ENCODE measurements at places on chromosomes 5 and 9.

- no peak for DNase-seq
Observed at GRCh38 chr9:93509084-93509483, 55.7 kb upstream of the FAM120AOS start.

- DNase-seq, result no peak
Observed at GRCh38 chr9:136059851-136060670, 35.0 kb downstream of the NACC2 start.

DNA sequence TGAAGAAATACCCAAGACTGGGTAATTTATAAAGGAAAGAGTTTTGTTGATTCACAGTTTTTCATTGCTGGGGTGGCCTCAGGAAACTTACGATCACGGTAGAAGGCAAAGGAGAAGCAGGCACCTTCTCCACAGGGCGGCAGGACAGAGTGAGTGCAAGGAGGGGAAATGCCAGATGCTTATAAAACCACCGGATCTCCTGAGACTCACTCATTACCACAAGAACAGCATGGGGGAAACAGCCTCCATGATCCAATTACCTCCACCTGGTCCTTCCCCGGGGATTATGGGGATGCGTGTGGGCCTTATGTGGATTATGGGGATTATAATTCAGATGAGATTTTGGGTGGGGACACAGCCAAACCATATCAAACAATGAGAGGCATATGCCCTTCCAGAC, 18.5 kb upstream of the RORB start:
- DNase-seq, result no peak

DNA sequence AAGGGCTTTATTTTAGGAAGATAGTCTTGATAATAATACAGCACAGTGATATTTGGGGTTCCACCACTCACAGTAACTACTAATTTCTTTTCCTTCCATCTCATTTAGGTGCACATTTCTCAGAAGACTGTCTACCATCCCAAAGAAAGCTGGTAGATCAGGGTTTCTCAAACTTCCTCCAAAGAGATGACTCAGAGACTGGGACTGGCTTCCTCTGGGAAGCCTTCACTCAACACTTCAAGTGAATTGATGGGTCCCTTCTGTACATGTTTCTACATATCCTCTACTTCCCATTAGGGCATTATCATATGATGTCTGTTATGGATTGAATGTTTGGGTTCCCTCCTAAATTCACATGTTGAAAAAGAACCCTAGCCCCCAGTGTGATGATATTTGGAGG, 138.5 kb downstream of the SPOCK1 start:
- no peak for DNase-seq

DNA sequence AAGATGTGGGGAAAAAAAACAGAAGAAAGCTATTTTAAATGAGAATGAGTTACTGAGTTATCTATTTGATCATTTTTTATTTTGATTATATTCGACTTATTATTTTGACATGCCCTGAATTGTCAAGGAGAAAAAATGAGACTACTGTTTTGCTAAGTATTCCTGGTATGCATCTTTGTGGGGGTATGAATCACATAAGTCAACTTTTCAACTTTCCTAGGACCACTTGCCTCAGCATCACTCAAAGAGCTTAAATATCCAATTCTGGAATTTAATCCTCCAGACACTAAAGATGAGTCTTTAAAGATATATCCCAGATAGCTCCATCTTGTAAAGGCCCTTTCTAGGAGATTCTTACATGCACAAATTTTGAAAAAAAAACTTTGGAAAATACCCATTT, 17.4 kb upstream of the SPDL1 start:
- DNase-seq, result no peak

DNA sequence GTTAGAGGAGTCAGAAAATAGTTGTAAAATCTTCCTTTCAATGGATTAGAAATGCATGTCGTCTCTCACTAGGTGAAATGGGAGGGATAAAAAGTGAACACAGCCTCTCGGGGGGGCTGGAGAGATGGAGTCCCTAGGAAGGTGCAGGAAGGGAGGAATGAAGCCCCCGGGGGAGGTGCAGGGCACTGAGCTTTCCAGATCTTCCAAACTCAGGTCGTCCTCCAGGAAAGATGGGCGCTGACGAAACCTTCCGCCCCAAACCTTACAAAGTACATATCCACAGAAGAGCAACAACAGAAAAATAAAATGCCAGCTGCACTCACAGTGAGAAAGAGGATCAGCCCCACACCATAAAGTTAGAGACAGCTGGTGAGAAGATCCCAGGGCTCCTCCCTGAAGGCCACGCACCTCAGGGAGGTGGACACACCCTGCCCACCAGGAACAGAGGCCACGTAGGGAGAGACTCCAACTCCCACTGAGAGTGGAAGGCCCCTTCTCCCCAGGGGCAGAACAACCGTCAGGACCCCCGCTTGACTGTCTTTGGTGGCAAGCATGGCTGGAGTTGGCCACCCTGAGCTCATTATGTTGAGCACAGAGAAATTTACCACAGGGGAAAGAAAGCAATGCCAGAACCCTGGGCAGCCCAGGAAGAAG, 174.3 kb downstream of the AUH start:
- no peak for DNase-seq

DNA sequence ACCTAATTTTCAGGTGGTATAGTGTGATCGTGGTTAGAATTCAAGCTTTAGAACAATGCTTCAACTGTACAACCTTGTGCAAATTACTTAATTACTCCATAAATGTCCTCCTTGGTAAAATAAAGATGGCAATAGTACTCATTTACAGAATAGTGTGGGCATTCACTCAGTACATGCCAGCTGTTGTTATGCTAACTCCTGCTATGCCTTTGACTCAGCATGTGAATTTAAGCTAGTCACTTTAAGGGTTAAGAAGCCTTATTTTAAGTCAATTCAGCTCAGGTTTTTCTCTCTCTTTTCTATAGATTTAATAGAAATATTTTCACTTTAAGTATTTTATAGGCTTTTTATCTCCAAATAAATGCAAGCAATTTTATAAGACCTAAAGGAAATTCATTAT, 335.6 kb upstream of the ITGA1 start:
- DNase-seq, result no peak

DNA sequence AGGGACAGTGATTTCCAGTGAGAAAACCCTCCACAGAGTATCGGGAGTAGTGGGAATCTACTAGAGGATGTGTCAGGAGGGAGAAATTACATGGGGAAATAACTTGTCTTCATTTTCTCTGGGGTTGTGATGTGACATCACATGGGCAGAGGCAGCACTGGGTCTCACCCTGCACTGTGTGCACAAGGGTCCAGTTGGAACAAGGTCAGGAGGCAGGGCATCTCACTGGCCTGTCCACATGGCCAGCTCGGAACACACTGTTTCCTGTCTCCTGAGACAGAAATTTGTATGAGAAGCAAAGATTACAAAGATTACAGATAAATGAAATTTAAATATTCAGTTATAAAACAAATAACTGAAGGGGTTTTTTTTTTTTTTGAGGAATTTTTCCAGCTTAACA, 62.6 kb upstream of the ECM2 start:
- no peak for DNase-seq

DNA sequence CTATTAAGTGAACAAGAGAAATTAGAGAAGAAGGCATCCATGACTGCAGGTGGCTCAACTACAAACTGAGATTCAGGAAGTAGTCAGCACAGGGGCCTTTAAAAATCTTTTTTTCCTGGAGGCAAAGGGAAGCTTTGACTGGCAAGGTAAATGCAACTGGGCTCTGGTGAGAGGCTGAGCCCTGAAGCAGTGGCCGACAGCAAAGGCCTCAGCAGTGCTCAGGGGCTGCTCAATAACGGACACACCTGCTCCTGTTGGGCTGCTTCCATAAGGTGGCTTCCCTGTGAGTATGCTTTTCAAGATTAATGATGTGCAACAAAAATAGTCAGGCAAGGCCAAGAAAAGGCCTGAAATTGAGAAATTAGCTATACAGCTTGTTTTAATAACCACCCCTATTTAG, 134.2 kb upstream of the RGMB start:
- DNase-seq, result no peak

GRCh38 chr5:109062664-109063063, 315.0 kb downstream of the FER start:
- no peak for DNase-seq

DNA sequence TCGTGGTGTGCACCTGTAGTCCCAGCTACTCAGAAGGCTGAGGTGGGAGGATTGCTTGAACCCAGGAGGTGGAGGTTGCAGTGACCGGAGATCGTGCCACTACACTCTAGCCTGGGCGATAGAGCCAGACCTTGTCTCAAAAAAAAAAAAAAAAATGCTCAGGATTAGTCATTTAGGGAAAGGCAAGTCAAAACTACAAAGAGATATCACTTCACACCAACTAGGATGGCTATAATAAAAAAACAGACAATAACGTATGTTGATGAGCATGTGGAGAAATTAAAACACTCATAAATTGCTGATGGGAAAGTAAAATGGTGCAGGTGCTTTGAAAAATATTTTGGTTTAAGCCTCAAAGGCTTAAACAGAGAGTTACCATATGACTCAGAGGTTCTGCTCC, 6.3 kb upstream of the ANKRD34B start:
- no peak for DNase-seq

DNA sequence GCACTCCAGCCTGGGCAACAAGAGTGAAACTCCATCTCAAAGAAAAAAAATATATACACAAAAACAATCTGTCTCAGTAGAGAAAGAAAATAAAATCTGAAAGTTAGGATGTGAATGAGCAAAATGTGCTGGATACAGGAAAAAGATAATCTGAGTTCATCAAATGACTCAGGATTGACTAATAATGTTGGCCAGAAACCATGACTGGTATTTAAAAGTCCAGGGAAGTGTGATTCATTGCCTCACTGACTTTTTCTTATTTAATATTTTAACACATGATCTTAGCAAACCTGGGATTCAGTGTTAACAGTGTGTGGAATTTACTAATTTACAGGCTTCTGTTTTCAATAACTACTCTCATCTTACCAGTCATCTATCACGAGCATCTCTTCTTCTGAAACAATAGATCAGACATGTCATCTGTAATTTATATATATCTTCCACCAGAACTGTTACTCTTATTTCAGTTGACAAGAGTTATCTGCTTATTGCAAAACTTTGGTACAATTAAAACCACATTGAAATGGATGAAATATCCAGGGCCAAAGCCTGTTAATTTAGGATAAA, 256.7 kb downstream of the CDH12 start:
- no peak for DNase-seq

- no peak for DNase-seq
Observed at GRCh38 chr9:77764894-77765780, 117.0 kb upstream of the GNA14 start.

DNA sequence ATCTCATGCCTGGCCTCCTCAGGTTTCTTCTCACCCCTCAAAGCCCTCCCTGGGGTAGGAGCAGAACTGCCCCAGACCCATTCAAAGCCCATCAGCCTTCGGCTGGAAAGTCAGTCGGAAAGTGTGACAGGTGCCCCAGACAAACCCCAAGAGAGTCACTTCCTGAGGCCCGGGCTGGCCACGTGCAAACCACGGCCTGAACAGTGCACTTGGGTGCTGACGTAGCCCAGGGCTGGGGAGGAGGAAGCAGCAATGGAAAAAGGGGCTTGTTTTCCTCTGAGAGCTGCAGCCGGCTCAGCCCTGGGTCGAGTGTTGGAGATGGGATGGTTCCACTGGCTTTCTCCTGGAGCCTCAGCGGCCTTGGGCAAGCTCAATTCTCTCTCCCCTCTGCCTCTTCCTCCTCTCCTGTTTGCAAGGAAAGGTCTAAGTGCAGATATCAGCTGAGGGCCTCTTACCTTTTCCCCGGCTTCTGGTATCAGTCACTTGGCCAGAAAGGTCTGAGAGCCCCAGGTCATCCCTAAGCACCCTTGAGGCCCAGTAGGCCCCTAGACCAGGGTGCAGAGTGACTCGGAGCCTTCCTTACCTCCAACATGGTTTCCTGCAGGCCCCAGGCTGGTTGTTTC, 5.9 kb upstream of the EGR1 start:
- peak; percentile 84 for DNase-seq

- no peak for DNase-seq
Observed at GRCh38 chr9:132135456-132135855, 26.4 kb upstream of the NTNG2 start.

DNA sequence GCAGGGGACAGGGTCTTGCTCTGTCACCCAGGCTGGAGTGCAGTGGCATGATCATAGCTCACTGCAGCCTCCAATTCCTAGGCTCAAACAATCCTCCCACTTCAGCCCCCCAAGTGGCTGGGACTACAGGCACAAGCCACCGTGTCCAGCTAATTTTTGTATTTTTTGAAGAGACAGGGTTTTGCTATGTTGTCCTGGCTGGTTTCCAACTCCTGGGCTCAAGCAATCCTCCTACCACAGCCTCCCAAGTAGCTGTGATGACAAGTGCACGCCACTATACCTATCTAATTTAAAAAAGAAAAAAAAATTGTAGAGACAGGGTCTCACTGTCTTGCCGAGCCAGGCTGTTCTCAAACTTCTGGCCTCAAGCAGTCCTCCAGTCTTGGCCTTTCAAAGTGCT, 31.6 kb upstream of the LECT2 start:
- no peak for DNase-seq

GRCh38 chr9:76451234-76451633, 7.7 kb upstream of the GCNT1 start:
- DNase-seq, result no peak

GRCh38 chr5:127957701-127958239, 125.8 kb upstream of the SLC12A2 start:
- no peak for DNase-seq

- DNase-seq, result no peak
Observed at GRCh38 chr5:117271656-117272055, 697.0 kb upstream of the SEMA6A start.

- no peak for DNase-seq
Observed at GRCh38 chr5:81232464-81233079, 550 bp upstream of the CKMT2 start.

- DNase-seq, result no peak
Observed at GRCh38 chr5:56585999-56586691, 229.2 kb upstream of the MAP3K1 start.

DNA sequence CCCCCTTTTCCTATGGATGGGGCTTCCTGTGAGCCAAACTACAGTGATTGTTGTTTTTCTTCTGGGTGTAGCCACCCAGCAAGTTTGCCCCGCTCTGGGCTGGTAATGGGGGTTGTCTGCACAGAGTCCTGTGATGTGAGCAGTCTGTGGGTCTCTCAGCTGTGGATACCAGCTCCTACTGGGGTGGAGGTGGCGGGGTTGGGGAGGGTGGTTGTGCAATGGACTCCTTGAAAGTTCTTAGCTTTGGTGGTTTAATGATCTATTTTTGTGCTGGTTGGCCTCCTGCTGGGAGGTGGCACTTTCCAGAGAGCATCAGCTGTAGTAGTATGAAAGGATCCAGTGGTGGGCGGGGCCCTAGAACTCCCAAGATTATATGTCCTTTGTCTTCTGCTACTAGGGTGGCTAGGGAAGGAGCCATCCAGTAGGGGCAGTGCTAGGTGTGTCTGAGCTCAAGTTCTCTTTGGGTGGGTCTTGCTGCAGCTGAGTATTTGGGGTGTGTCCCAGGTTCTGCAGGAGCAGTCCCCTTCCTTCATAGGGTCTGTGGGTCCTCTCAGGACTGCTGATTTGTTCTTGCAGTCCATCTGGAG, 275.6 kb upstream of the PAPPA start:
- DNase-seq, result no peak

- no peak for DNase-seq
Observed at GRCh38 chr5:169344629-169345028, 43.7 kb upstream of the SLIT3 start.

GRCh38 chr5:139076111-139076510, 122.1 kb downstream of the SIL1 start:
- DNase-seq, result no peak

GRCh38 chr9:135357863-135358551, 121.6 kb upstream of the PPP1R26 start:
- DNase-seq, result no peak

- no peak for DNase-seq
Observed at GRCh38 chr9:84371737-84372136, 31.2 kb upstream of the SLC28A3 start.

- no peak for DNase-seq
Observed at GRCh38 chr9:16422114-16422513, 448.4 kb downstream of the BNC2 start.

GRCh38 chr5:143177263-143177983, 226.1 kb downstream of the NR3C1 start:
- DNase-seq, result no peak
